ENCODE measurements at places on chromosomes 4 and X. TPM values are rescaled to one million over a fixed set of nuclear protein-coding genes. Genes with fewer than 3 reads are reported as not detected.

- H3K27ac ChIP-seq = no peak overlapping the region
- no peaks in the 10 kb centered on the region for H3K27me3 ChIP-seq
- H3K4me3 ChIP-seq = no peak overlapping the region
- no peaks in the 10 kb centered on the region for H3K36me3 ChIP-seq
- no peak for DNase-seq
These were observed 322.0 kb downstream of the NR3C2 start for GRCh38 chr4:148120216-148120615.

PACRGL gene
- 26.4 TPM for total RNA-seq

DNA sequence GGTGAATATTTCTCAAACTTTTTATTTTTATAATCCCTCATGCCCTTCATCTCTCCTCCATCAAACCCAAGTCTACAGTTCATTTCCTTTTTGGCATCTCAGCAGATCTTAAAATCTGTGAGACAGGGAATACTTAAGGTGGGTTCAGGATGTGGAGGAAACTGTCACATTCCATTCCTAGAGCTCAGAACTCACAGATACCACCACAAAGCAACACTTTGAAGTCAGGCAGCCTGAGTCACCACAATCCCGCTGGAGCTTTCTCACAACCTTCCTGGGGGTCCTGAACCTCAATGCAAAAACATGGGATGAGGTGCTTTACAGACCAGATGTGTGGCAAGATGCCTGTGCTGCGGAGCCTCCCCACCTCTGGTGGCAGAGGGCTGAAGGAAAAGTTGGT is 63.2 kb downstream of the HHIP start:
- no peak overlapping the region for H3K27ac ChIP-seq
- H3K27me3 ChIP-seq = no peaks in the 10 kb centered on the region
- H3K4me3 ChIP-seq = no peak overlapping the region
- DNase-seq = peak; percentile 43
- no peaks in the 10 kb centered on the region for H3K36me3 ChIP-seq

DNA sequence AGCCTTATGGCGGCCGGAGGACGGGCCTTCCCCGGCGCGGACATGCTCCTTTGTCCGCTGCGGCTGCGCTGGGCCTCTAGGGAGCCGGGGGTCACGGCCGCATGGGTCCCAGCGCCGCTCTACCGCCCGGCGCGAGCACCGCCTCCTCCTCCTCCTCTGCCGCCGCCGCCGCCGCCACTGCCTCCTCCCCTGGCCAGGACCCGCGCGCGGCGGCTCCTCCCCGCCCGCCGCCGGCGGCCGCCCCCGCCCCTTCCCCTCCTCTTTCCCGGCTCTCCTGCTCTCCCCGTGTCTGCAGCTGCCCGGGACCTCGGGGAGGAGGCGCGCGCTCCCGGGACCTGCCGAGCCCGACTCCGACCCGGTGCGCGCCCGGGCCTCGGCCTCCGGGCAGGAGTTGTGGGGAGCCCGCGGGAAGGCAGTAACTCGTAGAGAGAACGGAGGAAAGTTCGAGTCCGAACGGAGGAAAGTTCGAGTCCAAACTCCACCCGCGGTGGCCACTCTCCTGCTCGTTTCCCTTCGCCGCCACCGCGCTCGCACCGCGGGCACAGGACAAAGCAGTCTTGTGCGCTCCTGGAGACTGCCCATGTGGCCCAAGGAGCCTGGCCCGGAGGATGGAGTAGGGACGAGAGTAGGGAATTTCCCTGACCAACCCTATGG is at the start of gene ADGRA3:
Gene ADGRA3, minus strand, starts transcription at position 179 of the 654 bp plus-strand sequence. CDS start 282 bp downstream, outside the sequence.
- no peak for DNase-seq
- peak within 1 kb of the TSS; percentile 87 for H3K27ac ChIP-seq
- peaks cover 14% of the 10 kb centered on the region for H3K4me1 ChIP-seq
- H3K27me3 ChIP-seq = no peaks in the 10 kb centered on the region
- H3K4me3 ChIP-seq = peak within 1 kb of the TSS; percentile 86

BEX3 gene
- 86.2 TPM for total RNA-seq

GYG2 gene
- total RNA-seq = not detected

DNA sequence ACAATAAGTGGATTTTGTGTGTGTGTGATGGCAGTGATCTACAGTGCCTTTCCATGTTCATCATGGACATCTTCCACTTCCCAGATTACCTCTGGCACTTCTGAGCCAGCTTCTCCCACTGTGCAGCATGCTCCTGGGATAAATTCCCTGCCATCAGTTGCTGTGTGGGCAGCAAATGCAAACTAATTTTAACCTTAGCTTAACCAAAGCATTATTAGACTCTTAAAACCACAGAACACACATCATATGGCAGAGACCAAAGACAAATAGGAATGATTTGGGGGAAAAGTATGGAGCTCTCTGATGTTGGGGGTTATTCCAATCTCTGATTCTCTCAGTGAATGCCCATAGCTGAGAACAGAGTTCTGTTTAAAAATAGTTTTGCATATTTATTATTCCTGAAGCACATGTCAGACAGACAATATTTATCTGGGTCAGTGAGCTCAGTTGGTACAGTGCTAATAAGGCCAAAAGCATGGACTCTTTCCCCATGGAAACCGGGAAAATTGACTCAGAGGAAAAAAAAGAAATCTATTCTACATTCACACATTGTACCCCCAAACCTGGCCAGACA is 567.4 kb downstream of the IQCM start:
- no peak for DNase-seq
- no peak overlapping the region for H3K27ac ChIP-seq
- H3K36me3 ChIP-seq = no peaks in the 10 kb centered on the region
- no peak overlapping the region for H3K4me3 ChIP-seq

- H3K36me3 ChIP-seq = no peaks in the 10 kb centered on the region
- H3K27ac ChIP-seq = no peak overlapping the region
- H3K4me3 ChIP-seq = no peak overlapping the region
- DNase-seq = no peak
- no peaks in the 10 kb centered on the region for H3K4me1 ChIP-seq
- H3K27me3 ChIP-seq = no peaks in the 10 kb centered on the region
These were observed 136.6 kb downstream of the AFF1 start for GRCh38 chr4:87071401-87071800.

DNA sequence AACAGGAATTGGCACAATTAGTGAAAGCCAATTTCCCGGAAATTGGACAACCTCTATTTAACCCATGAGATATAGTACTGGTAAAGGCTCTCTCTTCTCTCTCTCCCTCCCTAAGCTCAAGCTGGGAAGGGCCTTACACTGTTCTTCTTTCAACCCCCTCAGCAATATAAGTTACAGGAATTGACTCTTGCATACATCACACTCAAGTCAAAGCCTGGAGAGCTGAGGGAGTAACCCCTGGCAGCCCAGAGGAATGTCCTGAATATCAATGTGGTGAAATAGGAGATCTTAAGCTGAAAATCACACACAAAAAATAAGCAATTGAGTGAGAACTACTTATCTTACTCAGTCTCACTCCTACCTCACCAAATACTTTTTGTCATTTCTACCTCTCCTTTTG is 186.9 kb upstream of the SPOCK3 start:
- H3K27ac ChIP-seq = no peak overlapping the region
- no peak overlapping the region for H3K4me3 ChIP-seq
- no peak for DNase-seq

BMP3 gene
- not detected for total RNA-seq

DNA sequence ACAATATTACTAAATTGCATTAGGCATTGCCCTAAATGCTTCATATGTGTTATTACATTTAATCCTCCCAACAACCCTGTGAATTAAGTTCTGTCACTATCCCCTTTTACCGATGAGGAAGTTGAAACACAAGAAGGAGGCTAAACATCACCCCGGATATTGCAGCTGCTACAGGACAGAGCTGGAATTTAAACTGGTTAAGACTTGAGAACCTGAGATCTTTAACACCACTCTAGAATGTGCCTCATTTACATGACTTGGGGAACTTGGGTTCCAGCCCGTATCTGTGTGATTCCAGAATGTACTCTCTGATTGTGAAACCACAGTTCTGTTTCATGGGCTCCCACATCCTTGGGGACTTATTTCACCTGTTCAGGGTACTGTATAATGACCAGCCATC is 165.1 kb upstream of the PPARGC1A start:
- H3K27me3 ChIP-seq = no peaks in the 10 kb centered on the region
- H3K4me1 ChIP-seq = no peaks in the 10 kb centered on the region
- no peaks in the 10 kb centered on the region for H3K36me3 ChIP-seq

LARP7 gene
- 39.5 TPM for total RNA-seq

DNA sequence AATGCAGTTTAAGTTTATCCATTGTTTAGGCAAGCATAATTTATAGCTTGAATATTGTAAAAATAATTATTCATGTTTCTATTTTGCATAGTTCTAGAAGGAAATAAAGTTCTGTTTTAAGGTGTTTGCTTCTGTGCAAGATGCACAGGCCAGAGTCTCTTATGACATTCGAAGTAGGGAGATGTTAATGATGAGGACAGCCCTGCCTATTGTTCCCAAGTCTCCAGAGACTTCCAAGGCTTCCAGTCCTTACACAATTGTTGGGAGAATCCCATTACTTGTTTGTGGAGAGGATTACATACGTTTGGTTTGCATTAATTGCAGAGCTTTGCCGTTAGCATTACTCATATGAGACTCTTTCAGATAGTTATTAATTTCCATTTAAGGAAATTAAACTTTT is 96.2 kb upstream of the ANK2 start:
- no peaks in the 10 kb centered on the region for H3K4me1 ChIP-seq
- no peaks in the 10 kb centered on the region for H3K36me3 ChIP-seq
- no peak for DNase-seq
- H3K27me3 ChIP-seq = no peaks in the 10 kb centered on the region
- no peak overlapping the region for H3K4me3 ChIP-seq

- H3K4me3 ChIP-seq = no peak overlapping the region
- no peaks in the 10 kb centered on the region for H3K36me3 ChIP-seq
- H3K27ac ChIP-seq = no peak overlapping the region
- H3K27me3 ChIP-seq = no peaks in the 10 kb centered on the region
- DNase-seq = no peak
These were observed 49.3 kb downstream of the SLC10A7 start for GRCh38 chr4:146472404-146472803.

DNA sequence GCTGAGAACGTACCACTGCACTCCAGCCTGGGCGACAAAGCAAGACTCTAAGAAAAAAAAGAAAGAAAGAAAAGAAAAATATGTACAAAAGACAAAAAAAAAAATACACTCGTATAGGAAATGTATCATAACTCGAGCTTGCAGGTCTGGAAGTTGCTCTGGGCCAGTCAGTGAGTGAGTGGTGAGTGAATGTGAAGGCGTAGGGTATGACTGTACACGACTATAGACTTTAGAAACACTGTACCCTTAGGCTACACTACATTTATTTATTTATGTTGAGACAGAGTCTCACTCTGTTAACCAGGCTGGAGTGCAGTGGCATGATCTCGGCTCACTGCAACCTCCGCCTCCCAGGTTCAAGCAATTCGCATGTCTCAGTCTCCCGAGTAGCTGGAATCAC is 29.4 kb downstream of the EVC2 start:
- H3K27me3 ChIP-seq = peaks cover 15% of the 10 kb centered on the region
- no peak overlapping the region for H3K27ac ChIP-seq
- no peak for DNase-seq
- no peaks in the 10 kb centered on the region for H3K4me1 ChIP-seq
- no peak overlapping the region for H3K4me3 ChIP-seq

DNA sequence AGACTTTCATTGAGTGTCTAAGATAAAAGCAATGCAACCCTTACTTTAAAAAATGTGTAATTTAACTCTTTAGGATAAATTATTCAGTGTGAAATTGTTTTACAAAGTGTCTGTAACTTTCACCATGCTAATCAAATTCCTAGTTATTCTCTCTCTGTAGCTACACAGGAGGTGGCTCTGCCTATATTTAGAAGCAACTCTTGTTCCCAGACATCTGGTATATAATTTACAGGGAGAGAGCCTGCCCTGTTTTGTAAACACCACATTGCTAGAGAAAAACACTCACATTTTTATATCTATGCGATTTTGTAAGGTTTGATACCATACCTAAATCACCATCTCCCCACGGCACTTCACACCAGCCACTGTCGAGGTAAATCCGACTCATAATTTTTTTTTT is 35.5 kb upstream of the SPATA4 start:
- DNase-seq = no peak
- H3K4me1 ChIP-seq = no peaks in the 10 kb centered on the region
- no peaks in the 10 kb centered on the region for H3K36me3 ChIP-seq
- no peak overlapping the region for H3K4me3 ChIP-seq

DNA sequence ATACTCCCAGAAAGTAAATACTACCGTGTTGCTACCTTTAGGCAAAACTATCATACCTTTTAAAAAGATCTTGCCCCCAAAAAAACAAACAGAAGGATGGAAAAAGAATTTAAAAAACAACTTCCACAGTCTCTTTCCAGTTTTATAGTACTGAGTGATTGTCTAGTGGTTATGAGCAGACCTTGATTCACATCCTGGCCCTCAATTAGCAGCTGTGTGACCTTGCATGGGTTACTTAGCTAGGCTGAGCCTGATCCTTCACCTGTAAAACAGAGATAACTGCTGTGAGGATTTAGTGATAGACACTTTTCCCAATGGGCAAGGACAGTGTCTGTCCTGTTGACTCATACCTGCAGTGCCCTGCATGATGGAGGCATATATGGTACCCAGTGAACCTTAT is 49.0 kb downstream of the SMAD1 start:
- H3K36me3 ChIP-seq = no peaks in the 10 kb centered on the region
- H3K4me1 ChIP-seq = no peaks in the 10 kb centered on the region
- H3K27me3 ChIP-seq = no peaks in the 10 kb centered on the region
- DNase-seq = no peak
- H3K4me3 ChIP-seq = no peak overlapping the region
- H3K27ac ChIP-seq = no peak overlapping the region

DNA sequence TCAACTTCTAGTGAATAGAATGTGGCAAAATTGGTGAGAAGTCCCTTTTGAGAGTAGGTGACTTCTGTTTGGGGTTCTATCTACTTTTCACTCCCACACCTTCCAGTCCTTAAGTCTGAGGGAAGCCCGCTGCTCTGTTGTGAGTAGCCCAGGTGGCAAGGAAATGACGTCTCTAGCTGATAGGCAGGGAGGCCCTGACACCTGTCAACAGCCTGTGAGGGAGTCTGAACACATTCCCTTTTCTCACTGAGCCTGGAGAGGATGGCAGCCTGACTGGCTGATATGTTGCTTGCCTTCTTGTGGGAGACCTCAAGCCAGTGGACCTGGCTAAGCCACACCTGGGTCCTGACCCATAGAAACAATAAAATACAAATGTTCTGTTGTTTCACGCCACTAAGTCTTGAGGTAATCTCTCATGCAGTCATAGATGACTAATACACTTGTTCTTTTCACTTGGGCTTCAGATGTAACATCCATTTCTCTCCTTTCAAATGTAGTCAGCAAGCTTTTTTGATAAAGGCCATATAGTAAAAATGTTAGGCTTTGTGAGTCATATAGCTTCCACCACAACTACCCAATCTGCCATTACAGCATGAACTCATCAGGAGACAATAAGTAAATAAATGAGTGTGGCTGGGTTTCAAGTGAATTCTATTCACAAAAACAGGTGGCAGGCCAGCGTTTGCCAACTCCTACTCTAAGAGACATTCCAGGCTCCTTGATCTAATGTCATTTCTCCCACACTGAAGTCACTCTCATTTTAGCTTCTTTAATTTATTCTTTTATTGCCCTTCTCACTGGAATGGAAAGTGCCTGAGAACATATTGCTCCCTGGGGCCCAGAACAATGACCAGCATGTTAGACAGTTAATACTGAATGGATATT is 265.1 kb upstream of the MAD2L1 start:
- peak; percentile 59 for DNase-seq
- no peaks in the 10 kb centered on the region for H3K27me3 ChIP-seq
- H3K4me3 ChIP-seq = no peak overlapping the region
- no peaks in the 10 kb centered on the region for H3K36me3 ChIP-seq
- H3K27ac ChIP-seq = no peak overlapping the region

GABRQ gene
- total RNA-seq = 4.2 TPM

BCORL1 gene
- total RNA-seq = 30.8 TPM

GRCh38 chr4:40837094-40837870 is 87.5 kb downstream of the NSUN7 start:
- H3K27me3 ChIP-seq = no peaks in the 10 kb centered on the region
- no peak overlapping the region for H3K27ac ChIP-seq
- DNase-seq = no peak
- H3K4me1 ChIP-seq = peaks cover 11% of the 10 kb centered on the region
- H3K36me3 ChIP-seq = no peaks in the 10 kb centered on the region
